ENCODE measurements at places on chromosomes 6 and 20.

GRCh38 chr6:6469074-6469473 is 119.4 kb upstream of the LY86 start:
- DNase-seq, result no peak

DNA sequence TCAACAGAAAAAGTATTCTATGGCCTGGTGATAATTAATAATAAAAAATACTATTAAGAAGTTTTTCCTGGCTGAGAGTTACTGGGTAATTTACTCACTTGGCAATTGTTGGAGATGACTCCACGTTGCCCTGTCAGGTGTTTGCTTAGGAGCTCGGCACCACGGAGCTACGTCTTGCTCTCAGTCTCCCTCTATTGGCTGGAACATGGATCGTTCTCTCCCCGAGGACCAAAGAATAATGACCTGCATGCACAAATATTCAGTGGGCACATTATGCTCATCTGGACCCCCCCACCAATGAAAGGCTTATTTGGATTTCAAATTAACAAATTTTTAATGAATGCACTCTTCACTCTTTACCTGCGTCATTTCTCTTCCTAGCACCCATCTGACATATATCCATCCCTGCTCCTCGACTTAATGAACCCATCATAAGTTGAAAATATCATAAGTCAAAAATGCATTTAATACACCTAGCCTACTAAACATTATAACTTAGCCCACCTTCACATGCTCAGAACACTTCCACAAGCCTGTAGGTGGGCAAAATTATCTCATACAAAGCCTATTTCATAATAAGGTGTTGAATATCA is 71.0 kb upstream of the CD83 start:
- DNase-seq, result no peak

- DNase-seq, result no peak
Measured at GRCh38 chr20:20399531-20400500, 31.9 kb downstream of the INSM1 start.

GRCh38 chr6:84605298-84605697 is 159.1 kb downstream of the TBX18 start:
- DNase-seq, result no peak

- DNase-seq, result no peak
Measured at GRCh38 chr20:53044296-53044695, 72.1 kb downstream of the TSHZ2 start.

DNA sequence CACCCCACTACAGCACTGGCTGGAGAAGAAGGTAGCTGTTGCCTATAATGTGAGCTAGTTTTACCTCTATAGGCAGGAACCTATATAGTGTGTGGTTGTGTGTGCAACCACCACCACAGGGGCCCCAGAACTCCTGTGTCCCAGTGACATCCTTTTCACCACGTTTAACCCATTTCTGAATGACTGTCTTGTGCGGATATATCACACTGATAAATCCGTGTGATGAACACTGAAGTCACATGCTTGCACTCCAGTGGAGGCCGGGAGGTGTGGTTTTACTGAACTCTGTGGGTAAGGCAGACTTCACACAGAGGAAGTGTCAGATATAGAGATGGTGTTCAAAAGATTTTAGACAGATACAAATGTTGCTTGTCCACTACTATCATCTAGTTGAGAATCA is 32.5 kb downstream of the SDHAF4 start:
- DNase-seq, result no peak

GRCh38 chr6:128499079-128499731 is 21.2 kb downstream of the PTPRK start:
- DNase-seq, result no peak

GRCh38 chr20:37600486-37600885 is 72.8 kb upstream of the BLCAP start:
- no peak for DNase-seq

DNA sequence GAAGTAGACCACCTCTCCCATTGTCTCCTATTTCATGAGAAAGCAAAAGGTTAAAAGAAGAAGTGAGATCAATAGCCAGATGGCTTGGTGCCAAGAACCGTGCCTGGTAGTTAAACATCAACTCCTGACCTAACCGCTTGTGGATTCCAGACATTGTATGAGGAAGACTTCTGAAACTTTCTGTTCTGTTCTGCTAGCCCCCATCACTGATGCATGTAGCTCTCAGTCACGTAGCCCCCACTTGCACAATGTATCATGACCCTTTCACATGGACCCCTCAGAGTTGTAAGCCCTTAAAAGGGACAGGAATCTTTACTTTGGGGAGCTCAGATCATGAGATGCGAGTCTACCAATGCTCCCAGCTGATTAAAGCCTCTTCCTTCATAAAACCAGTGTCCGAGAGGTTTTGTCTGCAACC is 301.2 kb downstream of the RNGTT start:
- DNase-seq, result no peak

DNA sequence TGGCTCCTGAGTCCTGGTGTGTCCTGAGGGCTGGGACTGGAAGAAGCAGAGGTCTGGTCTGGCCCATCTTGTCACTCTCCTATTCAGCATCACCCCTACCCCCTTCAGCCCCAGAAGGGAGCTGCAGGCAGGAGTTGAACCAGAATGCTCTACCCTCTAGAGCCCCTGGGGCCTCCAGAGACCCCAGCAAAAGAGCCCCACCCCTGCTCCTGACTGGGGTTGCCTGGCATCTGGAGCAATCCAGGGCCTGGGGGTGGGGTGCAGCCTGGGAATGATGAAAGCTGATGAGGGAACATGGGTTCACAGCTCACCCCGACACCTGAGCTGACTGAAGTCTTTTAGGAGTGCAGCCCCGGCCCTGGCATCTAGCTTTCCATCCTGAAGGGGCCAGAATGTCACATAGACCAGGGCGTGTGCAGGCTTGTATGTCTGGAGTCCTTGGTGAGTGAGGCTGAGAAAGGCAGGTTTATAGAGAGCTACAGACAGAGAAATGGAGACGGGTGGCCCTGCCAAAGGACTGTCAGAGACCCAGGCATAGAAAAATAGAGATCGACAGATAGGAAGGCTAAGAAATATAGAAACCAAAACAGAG is 12.2 kb downstream of the FGD2 start:
- DNase-seq, result no peak

DNA sequence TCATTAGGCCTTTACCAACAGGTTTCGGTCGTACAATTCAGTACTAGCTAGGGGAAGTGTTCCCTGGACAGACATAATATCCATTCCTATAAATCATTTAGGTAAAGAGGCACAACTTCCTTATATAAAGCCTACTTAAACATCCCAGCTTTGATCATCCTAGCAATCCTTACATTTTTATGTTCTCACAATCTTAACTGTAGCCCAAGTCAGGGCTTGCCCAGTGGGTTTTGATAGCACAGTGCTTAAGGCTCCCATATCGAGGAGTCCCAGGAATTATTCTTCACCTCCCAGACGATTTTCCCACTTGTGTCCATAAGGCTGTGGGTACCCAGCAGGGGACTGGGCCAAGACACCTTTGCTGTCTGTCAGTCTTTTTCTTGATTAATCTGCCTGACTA is 63.2 kb downstream of the E2F3 start:
- DNase-seq, result no peak

DNA sequence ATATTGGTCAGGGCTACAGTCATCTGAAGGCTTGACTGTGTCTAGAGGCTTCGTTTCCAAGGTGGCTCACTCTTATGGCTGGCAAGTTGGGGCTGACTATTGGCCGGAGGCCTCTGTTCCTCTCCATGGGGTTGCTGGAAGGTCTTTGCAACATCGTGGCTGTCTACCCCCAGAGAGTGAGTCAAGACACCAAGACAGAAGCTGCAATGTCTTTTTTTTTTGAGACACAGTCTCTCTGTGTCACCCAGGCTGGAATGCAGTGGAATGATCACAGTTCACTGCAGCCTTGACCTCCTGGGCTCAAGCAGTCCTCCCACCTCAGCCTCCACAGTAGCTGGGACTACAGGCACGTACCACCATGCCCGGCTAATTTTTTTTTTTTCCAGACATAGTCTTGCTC is 29.4 kb upstream of the KIF3B start:
- no peak for DNase-seq

GRCh38 chr20:50873585-50873984 is 57.7 kb downstream of the ADNP start:
- no peak for DNase-seq

- no peak for DNase-seq
Measured at GRCh38 chr6:130937942-130938604, 110.9 kb downstream of the SMLR1 start.

DNA sequence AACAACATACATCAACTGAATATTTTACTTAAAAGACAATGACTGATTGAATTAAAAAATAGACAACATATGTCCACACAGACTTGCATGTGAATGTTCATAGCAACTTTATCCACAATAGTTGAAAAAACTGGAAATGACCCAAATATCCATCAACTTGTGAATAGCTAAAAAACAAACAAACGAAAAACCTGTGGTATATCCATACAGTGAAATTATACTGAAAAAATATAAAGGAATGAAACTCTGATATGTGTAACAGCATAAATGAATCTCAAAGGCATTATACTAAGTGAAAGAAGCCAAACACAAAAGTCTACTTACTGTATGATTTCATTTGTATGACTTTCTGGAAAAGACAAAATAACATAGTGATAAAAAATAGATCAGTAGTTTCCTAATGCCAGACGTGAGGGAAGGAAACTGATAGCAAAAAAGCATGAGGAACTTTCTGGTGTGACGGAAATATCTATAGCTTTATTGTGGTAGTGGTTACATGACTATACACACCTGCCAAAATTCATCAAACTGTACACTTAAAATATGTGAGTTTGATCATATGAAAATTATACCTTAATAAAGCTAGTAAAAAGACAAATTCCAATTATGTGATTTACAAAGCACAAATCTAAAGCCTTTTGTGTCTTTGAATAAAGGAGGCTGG is 123.2 kb downstream of the BACH2 start:
- DNase-seq, result no peak

DNA sequence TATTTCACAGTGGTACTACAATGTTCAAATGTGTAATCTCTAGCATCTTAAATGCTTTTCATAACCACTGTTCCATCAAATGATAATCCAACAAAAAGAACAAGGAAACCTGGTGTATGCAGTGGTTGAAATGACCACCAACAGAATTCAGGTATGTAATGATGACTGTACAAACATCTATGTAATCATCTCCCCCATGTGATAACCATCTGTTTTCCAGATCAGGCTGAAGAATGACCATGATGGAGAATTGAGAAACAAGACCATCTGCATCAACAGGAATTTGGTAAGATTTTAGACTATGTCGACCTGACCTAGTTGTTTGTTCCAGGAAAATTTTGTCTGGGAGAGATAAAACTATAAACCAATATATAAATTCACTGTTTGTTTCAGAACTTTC is 81.3 kb upstream of the ASCC3 start:
- no peak for DNase-seq

- no peak for DNase-seq
Measured at GRCh38 chr6:56448046-56448445, 194.6 kb downstream of the DST start.
